M059J (cell line): ENCODE measurements at places on chromosomes 7 and 10. TPM values are rescaled to one million over a fixed set of nuclear protein-coding genes. Genes with fewer than 3 reads are reported as not detected.

The RELN gene
- total RNA-seq, result 1.0 and 1.6 TPM in 2 replicates

The CLCN1 gene
- not detected in 2 replicates for total RNA-seq

The PRSS1 gene
- total RNA-seq, result not detected in 2 replicates

The BICC1 gene
- 28.4 and 39.1 TPM in 2 replicates for total RNA-seq

The HOXA11 gene
- total RNA-seq, result 0.79 and 1.1 TPM in 2 replicates

The ASZ1 gene
- not detected in 2 replicates for total RNA-seq

The COL1A2 gene
- total RNA-seq, result 587 and 961 TPM in 2 replicates

The MCM10 gene
- total RNA-seq, result 9.4 and 11.6 TPM in 2 replicates

The TMEM72 gene
- 2.2 TPM in 1 of 2 replicates, not detected in the other for total RNA-seq

The ANKRD30A gene
- total RNA-seq, result not detected in 2 replicates

The NUDT13 gene
- not detected in 2 replicates for total RNA-seq

The ANKRD61 gene
- 1.2 TPM in 1 of 2 replicates, not detected in the other for total RNA-seq

The ASB10 gene
- not detected in 2 replicates for total RNA-seq

The ZNF488 gene
- 0.62 and 0.79 TPM in 2 replicates for total RNA-seq
